Stimulated activated CD8-positive, alpha-beta memory T cell treated with anti-CD3 and anti-CD28 coated beads, Interleukin-2, amount 100 ng/mL, for 48 hours (primary cell): ENCODE measurements at places on chromosomes 1 and 21.

DNA sequence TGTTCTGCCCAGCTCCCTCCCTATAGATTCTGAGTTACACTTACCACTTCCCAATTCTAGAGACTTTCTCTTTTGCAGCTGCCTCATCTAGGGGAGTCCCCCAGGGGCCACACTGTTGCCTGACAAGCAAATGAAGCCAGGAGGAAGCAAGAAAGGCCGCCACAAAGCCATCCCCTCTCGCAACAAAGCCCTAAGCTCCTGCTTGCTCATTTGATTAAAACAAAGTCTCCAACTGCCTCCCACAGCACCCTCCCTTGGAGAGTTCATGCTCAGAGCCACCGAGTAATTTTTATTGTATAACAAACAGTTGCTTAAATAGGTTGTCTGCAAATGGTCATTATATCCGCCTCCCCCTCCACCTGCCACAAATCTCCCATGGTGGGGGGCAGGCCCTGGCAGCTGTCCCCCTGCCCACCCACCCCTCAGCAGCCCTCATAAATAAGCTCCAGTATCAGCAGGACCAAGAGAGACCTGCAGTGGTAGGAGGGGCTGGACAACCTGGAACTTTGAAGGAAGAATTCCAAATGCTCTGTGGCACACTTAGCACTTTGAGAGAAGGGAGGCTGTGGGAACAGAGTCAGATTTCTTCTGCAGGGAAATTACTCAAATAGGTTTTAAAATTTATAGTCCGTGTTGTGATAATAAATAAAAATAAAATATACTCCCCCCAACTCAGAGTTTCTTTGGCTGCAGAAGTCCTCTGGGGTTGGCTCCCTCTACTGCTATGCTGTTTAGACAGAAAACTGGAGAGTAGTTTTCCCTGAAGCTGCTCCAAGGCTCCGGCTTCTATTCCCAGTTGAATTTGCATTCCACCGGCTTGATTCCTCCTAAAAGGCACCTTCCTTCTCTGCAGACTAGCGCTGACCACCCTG, 237.5 kb downstream of the TTLL7 start:
- DNase-seq: no peak

- no peak for DNase-seq
These were observed 1547.3 kb downstream of the BRINP3 start for GRCh38 chr1:188930382-188930781.

DNA sequence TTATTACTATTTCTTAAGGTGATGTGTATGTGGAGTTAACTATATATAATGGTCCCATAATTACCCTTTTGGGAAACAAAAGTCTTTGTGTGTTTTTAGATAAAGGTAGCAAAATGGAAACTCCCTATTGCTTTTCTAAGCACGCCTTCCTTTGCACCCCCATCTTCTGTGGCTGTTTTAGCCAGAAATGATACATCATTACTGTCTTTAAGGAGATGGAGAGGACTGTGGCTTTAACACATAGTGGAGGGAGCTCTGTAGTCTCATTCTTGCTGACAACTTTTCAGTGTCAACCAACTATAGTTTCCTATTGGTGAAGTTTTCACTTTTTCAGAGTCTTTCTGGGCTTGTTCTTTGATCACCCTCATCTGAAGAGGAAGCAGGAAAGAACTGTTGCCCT, 1.0 kb downstream of the APOBEC4 start:
- no peak for DNase-seq

GRCh38 chr1:206082831-206083695, 30.1 kb downstream of the RHEX start:
- DNase-seq: no peak

DNA sequence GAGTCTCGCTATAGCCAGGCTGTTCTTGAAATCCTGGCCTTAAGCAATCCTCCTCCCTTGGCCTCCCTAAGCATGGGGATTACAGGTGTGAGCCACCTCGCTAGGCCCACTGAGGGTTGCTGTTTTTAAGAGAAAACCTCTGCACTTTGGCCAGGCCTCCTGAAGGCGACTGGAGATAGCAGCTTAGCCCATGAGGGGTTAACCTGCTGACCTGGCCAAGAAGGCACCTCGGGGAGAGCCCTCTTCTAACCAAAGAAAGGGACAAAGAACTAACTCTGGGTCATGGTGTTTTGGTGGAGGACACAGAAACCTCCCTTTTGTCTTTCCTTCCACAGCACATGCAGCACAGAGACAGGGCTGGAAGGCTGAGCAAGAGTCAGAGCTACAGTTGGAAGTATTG, 17.7 kb upstream of the KNCN start:
- no peak for DNase-seq

DNA sequence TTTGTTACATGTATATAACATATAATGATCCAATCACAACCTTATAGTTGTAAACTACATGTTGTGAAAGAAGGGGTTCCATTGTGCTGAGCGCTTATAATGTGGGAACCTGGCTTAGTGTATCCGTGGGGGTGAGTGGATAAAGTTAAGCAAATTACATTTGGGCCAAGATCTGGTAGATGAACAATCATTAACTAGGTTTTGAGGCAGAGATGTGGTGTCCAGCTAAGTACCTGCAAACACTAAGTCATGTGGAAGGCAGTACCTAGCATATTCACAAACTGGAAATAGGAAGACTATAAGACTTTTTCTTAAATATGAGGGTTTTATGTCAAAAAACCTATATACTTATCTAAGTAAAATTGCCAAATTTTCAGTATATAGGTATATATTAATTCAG, 167.2 kb upstream of the PDE4B start:
- no peak for DNase-seq

DNA sequence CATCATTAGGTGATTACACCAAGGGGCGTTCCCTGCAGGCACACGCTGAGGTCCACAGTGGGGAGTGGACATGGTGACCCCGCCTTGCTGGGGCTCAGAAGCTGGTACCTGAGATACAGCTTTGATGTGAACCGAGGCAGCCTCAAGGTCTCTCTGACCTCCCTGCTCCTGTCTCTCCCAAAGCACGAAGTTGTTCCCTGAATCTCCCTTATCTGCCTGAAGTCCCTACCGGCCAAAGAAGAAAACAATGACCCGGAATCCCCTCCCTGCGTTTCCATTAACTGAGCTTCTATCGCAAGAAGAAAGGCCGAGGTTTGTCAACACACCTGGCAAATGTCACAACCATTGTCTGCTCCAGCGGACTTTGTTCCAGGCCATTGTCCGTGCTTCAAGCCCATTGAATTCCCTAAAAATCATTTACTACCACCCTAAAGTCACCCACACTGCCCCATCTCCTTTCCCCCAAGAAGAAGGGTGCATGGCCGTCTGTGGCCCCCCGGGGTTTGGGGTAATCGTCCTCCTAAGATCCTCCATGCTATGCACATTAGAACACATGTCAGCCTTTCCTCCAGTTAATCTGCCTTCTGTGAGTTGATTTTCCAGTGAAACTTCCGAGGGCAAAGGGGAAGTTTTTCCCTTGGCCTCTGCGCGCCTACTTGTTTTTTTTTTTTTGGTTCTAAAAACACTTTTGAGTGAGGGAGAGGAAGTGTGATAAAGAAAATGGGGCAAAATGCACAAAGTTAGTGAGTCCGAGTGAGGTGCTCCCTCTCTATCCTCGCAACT, 48.1 kb upstream of the COL18A1 start:
- no peak for DNase-seq

DNA sequence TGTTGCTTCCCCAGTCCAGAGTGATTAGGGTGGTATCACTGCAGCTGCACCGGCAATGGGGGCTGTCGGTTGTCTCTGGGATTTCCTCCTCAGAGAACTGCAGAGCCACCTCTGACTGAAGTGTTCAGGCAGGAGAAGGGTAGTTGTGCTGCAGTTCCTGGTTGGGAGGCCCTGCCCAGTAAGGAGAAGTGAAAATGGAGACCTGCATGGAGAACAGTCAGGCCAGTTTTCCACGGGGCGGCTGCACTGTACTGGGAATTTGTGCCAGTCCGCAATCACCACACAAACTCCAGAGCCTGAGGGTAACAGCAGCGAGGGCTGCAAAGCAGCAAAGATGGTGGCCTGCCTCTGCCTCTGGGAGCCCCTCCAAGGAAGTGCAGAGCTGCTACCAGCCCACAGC, 58.1 kb upstream of the CCDC190 start:
- no peak for DNase-seq

DNA sequence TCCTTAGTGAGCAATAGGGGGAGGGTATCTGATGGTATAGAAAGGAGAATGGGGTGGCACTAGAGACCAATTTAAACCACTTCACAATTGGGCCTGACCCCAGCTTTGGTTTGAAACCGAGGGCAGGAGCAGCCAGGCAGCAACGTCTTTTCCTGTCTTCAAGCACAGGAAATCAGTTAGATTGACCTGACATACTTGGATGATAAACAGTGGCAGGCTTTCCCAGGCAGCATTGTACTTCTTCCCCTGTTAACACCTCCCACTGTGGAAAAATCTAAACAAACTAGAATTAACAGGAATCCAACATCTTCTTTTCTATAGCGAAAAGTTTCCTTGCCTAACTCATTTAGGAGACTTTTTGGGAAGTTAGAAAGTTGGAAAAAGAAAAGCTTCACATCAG, 40.6 kb downstream of the SELL start:
- no peak for DNase-seq

DNA sequence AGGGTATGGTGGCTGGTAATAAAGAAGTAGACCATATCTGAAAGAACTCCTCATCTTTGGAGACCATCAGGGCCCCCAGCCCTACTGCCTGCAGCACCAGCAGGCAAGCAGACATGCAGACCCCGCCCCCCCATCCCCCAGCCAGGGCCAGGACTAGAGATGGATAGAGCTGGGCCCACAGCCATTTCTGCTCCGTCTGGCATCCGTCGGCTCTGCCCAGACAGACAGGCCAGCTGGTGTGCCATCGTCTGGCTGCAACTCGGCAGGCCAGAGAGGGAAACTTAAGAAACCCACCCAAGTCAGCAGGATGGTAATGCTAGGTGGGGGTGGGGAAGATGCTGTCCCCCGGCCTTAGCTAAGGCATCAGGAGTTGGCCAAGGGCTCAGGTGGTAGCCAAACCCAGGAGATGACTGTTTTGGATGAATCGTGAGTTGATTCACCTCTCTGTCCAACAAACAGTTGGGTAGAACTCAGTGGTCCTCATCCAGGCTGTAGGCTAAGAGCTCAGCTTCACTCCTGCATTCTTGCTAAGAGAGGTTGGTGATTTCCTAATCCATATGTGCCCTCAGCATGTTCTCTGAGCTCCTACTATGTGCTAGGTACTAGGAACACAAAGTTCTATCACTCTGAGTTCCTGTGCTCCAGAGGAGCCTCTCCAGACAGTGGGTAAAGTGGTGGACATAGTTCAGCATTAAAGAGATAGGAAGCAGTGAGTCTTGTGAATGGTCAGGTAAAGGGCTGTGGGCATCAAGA, 23.2 kb upstream of the TMEM222 start:
- no peak for DNase-seq

DNA sequence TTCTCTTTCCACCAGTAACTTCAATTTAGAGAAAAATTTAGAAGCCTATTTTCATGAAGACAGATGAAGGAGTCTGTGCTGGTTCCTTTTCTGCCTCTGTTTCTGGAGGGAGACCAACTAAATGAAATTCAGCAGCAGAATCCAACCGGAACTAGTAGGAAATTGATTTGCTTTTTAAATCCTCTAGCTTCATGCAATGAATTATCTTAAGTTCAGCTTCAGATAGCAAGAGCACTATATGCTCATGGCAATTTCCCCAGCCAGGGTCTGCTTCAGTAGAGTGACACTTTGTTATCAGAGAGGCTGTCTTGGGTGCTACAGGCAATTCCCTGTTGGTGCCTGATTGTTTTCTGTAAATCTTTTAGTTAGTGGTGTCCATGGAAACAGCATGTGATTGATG, 189.7 kb downstream of the SLC35F3 start:
- DNase-seq: no peak

- DNase-seq: no peak
These were observed 139.6 kb upstream of the CTTNBP2NL start for GRCh38 chr1:112256411-112256810.

- DNase-seq: no peak
These were observed 16.3 kb downstream of the PCP4L1 start for GRCh38 chr1:161274874-161275273.

GRCh38 chr1:226871636-226872327, 1.4 kb downstream of the PSEN2 start:
- DNase-seq: no peak

- DNase-seq: no peak
These were observed 388.7 kb downstream of the ST6GALNAC3 start for GRCh38 chr1:76463278-76463677.

DNA sequence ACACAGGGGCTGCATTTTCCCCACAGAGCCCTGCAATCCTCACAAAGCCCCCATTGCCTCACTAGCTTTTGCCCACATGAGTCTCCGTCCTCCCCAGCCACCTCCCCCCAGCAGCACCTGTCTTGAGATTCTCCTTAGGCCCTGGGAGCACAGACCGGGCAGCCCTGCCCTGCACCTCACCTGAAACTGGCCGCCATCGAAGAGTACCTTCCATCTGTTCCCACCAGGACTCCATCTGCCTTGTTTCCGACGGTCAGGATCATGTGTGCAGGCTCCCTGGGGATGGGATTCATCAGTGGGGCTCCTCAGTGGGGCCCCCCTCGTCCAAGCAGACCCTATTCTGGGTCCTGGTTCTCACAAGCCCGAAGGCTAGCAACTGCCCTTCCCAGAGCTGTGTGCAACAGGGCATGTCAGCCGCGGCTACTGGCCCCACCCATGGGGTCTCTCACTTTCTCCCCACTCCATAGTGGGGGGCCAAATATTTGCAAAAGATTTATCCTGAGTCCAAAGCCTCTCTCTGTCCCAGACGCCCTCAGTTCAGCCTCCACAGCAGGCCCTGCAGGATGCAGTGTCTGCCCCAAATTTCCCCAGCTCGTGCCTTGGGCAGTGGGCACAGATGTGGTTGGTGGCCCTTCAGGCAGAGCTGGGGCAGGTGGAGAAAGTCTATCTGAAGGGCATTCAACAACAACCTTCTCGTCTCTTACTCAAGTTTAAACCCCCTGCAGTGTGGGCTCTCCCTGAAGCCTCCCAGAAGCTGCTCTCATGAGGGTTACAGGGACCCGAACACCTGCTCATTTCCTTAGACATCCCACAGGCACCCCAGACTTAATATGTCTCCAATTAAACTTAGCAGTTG, 4.8 kb downstream of the PDZK1IP1 start:
- DNase-seq: no peak

DNA sequence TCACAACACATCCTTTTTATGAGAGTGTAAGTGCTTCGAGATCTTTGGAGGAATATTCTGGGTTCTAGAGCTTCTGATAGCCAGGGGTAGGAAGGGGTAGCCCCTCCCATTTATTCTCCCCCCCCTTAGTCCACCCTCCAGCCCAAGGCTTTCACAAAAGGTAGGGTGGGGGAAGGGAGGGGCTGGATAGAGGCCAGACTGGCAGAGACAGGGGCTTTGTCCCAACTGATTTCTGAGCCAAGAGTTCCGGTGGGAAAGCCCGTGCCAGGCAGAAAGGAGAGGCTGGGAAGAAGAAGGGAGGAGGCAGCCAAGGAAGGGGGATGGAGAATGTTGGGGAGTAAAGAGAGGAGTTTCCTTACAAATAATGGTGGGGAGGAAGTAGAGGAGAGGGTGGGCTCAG, 3.1 kb downstream of the BCAN start:
- no peak for DNase-seq

- no peak for DNase-seq
These were observed 4.9 kb upstream of the OPRD1 start for GRCh38 chr1:28807046-28807445.

GRCh38 chr1:21005466-21006239, 171.0 kb downstream of the EIF4G3 start:
- DNase-seq: no peak
